ENCODE measurements at places on chromosomes 6 and 20. TPM values are rescaled to one million over a fixed set of nuclear protein-coding genes. Genes with fewer than 3 reads are reported as not detected.

DNA sequence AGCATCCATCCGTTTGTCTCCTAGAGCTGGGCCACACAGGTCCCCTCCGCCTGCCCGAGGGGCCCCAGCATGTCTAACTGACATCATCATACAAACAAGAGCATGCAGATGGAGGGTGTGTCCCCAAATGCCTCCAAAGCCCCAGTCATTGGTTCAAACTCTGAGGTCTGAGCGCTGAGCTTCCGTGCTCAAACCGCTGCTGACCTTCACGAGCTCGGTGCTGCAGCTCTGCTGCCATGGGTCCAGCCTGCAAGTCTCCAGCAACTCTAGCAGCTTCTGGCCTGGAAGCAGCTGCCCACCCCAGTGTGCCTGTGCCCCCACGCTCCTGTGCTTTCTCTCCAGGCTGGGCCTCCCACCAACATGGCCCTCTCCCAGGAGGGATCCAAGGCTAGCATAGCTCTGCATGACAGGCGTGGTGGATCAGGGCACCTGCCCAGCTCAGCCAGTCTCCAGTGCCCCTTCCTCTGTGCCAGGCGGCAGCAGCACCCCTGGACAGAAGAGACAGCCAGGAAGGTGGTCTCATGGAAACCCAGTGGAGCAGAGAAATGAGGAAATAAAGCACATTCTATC, 131.6 kb upstream of the PMEPA1 start:
- no peak for DNase-seq

- DNase-seq: no peak
These were observed 21.2 kb downstream of the AFDN start for GRCh38 chr6:167847936-167848335.

DNA sequence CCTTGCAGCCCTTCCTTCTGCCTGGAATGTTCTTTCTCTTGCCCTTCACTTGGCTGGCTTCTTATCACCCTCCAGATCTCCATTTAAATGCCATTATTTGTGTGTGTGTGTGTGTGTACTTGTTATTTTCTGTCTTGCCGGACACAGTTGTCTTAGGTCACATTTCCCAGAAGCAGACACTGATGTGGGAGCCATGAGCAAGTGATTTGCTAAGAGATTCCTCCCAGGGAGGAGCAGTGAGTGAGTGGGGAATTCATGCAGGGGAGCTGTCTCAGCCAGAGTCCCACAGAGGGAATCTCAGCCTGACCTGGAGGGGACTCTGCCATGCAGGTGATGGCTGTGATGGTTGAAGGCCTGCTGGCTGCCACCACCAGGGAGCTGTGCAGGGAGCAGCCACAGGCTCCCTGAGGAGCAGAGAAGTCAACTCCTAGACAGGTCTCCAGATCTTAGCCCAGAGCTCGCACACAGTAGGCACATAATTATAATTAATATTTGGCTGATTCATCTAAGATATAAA, 96.5 kb downstream of the SYNDIG1 start:
- no peak for DNase-seq

DNA sequence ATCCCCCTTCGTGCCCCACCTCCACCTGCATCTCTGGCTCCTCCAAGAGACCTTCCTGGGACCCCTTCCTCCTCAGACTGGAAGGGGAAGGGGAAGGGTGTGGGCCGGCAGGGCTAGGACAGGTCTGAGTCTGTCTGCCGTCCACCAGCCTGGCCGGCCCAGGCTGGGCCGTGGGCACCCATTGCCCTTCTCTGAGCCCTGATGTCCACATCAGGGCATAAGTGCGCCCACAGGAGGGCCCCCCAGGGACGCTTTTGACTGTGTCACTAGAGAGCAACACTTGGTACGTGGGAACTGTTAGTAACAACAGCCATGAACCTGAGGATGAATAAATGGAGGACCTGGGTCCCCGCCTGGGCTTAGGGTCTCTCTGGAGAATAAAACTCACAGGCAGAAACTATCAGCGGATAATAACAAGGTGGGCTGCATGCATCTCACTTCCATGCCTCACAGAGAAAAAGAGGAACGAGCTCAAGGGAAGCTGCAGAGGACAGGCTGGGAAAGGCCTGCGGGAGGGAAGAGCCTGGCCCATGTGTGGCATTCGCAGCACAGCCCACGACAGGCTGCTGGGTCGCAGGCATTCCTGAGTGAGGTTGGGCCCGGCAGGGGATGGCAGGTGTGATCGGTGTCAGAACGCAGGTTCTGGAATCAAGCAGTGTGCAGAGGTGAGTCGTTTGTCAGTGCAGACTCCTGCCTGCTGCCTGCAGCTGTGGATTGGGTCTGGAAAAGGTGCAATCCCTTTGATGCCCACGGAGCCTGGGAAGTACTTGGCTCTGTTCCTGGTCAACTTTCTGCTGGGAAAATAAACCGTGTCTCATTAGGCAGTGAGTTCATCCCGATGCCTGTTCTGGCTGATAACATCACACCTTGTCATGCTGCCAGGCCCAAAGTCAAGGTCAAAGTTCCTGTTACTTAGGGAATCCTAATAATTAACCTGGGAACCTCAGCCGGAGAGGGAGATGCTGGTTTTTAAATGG, 60.9 kb downstream of the BCAS4 start:
- DNase-seq: peak; percentile 28

- no peak for DNase-seq
These were observed 57.6 kb upstream of the IPCEF1 start for GRCh38 chr6:154414021-154414813.

DNA sequence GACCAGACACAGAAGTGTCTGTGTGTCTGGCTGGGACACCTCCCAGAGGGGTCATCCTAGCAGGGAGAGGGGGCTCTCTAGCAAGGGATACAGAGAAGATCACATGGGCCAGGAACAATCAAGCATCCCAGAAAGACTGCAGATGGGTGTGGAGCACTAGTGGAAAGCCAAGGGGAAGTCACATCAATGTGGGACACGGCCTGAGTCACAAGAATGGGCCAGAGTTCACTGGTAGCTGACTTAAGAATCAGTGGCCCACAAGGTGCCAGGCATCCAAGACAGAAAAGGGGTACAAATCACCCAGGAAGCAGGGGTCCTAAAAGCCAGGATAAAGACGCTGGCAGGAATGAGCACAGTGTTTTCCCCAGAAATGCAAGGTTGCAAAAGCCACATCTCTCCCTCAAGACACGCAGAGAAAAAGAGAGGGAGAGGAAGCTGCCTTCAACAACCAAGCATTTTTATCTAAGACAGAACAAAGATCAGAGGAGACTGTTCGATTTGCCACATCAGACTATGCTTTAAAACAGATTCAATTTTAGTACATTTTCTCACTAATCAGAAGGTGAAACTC, 113.6 kb upstream of the DST start:
- peak; percentile 43 for DNase-seq

The FAM184A gene
- total RNA-seq: 4.8 TPM

The FAM209B gene
- total RNA-seq: not detected

The PTPRT gene
- total RNA-seq: not detected
